Ascending aorta (tissue), 2 donors: ENCODE measurements at places on chromosomes 11 and 22. TPM values are rescaled to one million over a fixed set of nuclear protein-coding genes. Genes with fewer than 3 reads are reported as not detected.
A peak's percentile ranks its signal among the peaks of the same experiment; 100 is the strongest.

DNA sequence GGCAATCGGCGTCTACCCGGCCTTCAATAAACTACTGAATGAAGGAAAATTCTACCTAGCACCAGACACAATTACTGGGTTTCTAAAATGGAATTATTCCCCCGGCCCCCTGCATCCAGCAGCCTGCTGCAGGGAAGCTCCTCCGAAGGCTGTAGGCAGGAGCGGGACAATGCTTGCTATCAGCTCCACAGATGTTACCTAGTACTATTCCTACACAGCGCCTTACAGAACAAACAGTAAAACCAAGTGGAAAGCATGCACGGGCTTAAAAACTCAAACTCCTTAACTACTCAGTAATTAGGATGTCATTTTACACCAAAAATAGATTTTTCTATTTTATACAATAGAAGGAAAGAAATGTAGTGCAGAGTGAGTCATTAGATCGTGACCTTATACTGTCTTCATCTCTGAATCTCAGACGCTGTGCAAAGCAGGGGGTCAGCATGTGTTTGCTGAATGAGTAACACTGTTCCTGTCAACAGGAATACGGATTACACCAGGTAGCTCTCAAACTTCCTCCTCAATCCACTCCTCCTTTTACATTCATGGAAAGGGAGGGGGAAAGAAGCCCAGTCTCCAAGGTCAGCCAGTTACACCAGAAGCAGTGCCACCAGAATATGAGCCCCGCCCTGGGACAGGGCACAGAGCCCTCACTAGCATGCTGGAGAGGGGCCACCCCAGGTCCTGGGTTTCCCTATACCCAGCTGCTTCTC is 74.9 kb downstream of the PACSIN2 start:
- peaks cover 64% of the 10 kb centered on the region for H3K4me1 ChIP-seq
- no peaks in the 10 kb centered on the region for H3K27me3 ChIP-seq
- no peak overlapping the region for H3K4me3 ChIP-seq
- no peaks in the 10 kb centered on the region for H3K36me3 ChIP-seq

DNA sequence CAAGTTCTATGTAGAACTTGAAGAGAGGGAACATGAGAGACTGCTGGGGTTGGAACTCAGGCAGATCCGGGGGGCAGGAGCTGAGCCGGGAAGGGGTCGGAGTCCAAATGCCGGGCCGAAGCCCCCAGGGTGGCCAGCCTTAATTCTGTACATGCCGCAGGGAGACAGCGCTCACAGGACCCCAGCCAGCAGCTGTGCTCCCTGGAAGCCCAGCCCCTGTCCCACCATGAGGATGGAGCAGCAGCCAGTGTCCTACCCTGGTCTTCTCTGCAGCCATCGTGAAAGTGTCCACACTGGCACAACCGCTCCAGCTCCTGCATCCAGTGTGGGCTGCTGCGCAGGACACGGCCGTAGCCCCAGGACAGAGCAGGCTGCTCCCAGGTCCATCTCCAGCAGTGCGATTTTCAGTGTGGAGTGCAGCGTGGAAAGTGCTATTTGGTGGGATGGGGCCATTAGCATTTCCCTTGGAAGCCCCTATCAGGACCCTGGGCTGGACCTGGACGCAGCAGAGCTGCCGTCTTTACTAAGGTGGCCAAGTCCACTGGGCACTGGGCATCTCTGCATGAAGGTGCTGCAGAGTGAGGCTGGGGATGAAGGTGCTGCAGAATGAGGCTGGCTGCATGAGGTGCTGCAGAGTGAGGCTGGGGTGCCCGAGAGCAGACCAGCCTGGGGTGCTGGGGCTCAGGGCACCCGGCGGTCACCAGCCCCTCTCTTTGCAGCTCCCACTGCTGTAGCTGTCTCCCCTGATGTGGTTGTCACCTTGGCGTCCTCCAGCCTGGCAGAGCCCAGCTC is 737.4 kb downstream of the BRD1 start:
- H3K27me3 ChIP-seq = no peaks in the 10 kb centered on the region
- no peak overlapping the region for H3K4me3 ChIP-seq
- no peak for DNase-seq
- H3K36me3 ChIP-seq = no peaks in the 10 kb centered on the region

GRCh38 chr11:79663017-79663416 is 222.2 kb upstream of the TENM4 start:
- DNase-seq = no peak
- H3K27ac ChIP-seq = no peak overlapping the region
- no peaks in the 10 kb centered on the region for H3K27me3 ChIP-seq
- no peaks in the 10 kb centered on the region for H3K4me1 ChIP-seq

- peaks cover 19% of the 10 kb centered on the region for H3K4me1 ChIP-seq
- peaks cover 10% of the 10 kb centered on the region for H3K27me3 ChIP-seq
- DNase-seq = no peak
- H3K36me3 ChIP-seq = no peaks in the 10 kb centered on the region
- peak within 1 kb of the TSS; percentile 51 for H3K4me3 ChIP-seq
These were observed at the start of gene CALCA for GRCh38 chr11:14971865-14972580. TSS of gene CALCA (minus strand) at chr11:14972351. CDS start at chr11:14971192, 1,159 bp downstream.

DNA sequence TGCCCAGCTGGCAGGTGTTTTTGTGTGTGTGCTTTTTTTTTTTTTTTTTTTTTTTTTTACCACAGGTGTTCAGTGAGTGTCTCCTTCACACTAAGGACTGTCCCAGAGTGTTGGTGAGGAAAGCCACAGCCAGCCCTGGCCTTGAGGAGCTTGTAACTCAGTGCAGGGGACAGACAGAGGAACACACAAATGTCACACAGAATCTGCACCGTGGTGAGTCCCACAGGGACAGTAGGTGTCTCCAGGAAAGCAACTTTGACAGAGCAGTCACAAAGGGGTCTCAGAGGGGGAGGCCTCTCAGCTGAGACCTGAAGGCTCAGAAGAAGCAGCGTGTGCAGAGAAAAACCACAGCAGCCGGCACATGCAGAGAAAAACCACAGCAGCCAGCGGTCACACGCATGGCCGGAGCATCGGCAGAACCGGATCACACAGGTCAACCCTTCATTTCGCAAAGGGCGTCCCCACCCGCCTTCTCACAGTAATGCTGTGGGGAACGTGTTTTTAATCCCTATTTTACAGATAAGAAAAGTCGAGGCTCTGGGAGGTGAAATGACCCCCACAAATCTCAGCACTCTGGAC is 101.7 kb upstream of the PRR5 start:
- H3K27me3 ChIP-seq = no peaks in the 10 kb centered on the region
- no peak for DNase-seq
- H3K4me3 ChIP-seq = no peak overlapping the region
- no peaks in the 10 kb centered on the region for H3K4me1 ChIP-seq
- H3K36me3 ChIP-seq = no peaks in the 10 kb centered on the region

DNA sequence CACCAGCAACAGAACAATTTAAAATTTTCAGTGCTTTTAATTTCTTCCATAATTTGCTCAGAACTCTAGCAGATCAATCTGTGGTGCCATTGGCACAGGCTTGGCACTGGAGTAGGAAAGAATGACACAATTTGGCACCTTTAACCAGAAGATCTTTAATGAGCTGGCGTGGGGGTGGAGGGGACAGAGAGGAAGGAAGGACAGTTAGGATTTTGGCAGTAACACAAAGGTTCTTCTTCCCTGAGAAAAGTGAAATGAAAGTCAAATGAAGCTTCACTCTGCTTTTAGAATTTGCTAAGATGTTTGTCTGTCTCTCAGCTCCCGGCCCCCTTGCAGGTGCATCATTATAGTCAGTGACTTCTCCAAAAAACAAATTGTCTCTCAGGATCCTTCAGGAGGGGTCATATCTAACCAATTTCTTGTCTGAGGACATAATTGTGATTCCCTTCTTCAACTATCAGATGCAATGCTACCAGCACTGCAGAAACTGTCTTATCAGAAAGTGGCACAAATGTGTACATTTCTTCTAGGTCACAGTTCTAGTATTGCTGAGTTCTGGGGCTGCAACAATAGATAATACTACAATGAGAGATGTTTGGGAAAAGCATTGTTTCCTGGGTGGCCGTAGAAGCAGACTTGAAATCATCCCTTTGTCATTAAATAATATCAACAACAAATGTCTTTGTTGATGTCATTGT is 66.8 kb downstream of the CSTPP1 start:
- H3K4me1 ChIP-seq = peaks cover 18% of the 10 kb centered on the region
- H3K36me3 ChIP-seq = peaks cover 3% of the 10 kb centered on the region
- H3K27ac ChIP-seq = no peak overlapping the region
- no peak overlapping the region for H3K4me3 ChIP-seq
- H3K27me3 ChIP-seq = no peaks in the 10 kb centered on the region

Gene RTN4RL2
- 0.64 TPM for total RNA-seq

Gene MPZL3
- 0.21 TPM for total RNA-seq

Gene SCGB1D2
- total RNA-seq = not detected
